ENCODE measurements at places on chromosomes 12 and 14.

DNA sequence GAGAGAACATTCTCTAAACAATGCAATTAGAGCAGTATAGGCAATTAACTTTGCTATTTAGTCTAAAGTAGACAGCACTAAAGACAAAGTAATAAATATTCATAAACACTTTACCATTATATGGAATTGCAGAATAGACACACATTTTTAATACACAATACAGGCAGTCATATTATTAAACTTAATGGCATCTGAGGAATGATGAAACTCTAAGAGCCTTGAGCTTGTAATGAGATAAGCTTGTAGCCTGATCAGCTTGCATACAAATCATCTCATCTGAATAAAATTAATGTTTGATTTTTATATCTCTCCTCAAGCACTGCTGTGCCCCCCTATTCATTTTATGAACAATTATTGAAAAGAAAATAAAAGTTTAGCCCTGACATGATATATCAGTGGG, 107.6 kb downstream of the MGAT4C start:
- no peak for DNase-seq

- DNase-seq, result no peak
These were observed 172.8 kb upstream of the LMNTD1 start for GRCh38 chr12:25725931-25726330.

DNA sequence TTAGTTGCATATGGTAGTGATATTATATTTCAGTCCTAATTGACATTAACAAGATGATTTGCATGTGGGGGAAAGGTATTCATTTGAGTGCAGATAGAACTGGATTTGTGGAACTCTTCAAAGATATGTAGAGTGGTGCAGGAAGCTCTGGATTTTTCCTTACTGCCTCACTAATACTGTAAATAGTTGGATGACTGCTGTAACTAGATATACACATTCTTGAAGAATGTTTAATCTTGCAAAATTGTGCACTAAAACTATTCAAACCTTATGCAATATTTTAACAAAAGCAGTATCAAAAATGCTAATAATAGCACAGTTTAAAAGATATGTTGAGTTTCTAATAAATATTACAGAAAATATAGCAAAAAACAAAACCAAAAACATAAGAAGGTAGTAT, 43.1 kb upstream of the ATF7IP start:
- no peak for DNase-seq

- DNase-seq, result no peak
These were observed 2.7 kb downstream of the C2CD5 start for GRCh38 chr12:22541496-22542155.

- no peak for DNase-seq
These were observed 70.9 kb downstream of the TRIM9 start for GRCh38 chr14:51023964-51024363.

GRCh38 chr12:76670776-76671175, 93.1 kb upstream of the ZDHHC17 start:
- no peak for DNase-seq

DNA sequence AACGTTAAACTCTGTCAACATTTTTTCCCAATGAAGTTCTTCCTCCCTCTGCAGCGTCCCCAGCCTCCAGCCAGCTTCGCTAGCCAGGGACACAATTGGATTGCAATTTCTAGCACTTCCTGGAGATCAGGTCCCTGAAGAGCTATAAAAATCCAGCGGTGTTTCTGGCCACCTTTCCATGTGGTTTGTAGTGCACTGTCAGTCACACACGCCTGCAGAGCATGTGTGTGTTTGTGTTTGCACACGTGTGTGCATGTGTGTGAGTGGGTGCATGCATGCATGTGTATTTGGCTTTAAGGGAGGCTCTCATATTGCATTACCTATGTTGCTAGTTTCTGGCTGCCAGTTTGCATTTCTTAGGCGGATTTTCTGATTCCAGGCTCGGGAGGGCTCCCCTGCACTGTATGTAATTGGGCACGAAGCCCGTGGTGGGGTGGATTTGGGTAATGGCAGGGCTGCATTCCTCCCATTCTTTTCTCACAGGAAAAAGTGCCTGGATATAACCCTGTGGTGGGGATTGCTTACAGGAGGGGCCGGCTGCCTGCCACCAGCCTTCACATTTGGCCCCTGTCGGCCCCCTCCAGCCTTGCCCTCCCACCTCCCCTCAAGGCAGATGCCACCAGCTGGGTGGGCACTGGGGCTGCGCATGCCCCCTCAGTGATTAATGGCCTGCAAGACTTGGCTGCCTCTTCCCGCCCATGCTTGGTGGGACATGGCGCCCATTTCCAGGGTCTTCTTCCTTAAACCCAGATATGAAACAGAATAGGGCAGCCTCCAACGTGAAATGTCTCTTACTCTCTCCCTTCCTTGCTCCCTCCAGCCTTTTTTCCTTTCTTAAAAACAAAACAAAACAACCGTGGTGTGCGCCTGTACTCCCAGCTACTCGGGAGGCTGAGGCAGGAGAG, 74.0 kb downstream of the TSPAN9 start:
- no peak for DNase-seq

GRCh38 chr12:4153343-4153892, 120.1 kb upstream of the CCND2 start:
- no peak for DNase-seq

DNA sequence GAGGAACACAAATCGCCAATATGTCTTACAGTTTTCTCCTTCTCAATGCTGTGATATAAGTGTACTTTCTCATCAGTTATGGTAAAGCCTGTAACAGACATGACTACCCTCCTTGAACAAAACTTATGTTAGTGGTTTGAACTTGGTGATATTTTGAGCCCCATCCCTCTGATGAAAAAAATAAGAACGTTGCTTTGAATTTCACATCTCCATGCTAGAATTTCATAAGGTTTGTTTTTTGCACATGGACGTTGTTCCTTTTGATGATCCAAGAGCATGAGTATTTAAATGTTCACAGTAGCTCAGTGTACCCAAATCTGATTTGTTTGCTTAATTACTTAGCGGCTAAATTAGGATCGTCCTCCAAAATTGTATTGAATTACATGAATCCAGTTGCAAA, at the start of gene SLC15A5:
SLC15A5 (minus strand) TSS at position 101 of the 400 bp plus-strand sequence; CDS start at position 101, 0 bp downstream.
- no peak for DNase-seq

DNA sequence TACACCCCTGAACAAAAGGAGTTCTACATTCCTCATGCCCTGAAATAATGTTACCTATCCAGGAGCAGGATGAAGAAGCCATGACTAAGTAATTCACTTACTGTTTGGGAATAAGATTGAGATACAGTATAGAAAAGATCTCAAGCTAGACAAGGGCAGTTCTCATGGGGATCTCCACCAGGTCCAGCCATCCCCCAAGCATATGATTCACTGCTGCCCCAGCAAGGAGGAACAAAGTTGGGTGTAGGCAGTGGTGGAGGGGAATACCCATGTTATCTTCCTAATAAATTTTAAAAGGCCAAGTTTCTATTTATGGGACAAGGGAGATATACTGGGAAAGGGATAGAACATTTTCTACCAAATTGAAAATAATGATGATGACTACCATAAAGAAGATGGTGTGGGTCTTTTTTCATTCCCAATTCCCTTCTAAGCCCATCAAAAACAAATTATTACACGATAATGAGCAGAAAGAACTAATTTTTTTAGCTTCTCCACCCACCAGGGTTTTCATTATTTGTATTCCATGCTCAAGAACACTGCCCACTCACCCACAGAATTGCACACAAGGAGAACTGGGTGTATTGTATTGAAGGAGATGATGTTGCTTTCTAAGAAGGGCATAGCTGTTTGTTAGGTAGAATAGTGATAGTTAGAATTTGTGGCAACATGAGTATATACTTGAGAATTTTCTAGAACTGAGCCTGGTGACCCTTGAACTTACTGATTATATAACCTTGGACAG, 204.6 kb downstream of the BTG1 start:
- DNase-seq, result no peak

GRCh38 chr12:14611640-14612203, 44.0 kb upstream of the PLBD1 start:
- no peak for DNase-seq

DNA sequence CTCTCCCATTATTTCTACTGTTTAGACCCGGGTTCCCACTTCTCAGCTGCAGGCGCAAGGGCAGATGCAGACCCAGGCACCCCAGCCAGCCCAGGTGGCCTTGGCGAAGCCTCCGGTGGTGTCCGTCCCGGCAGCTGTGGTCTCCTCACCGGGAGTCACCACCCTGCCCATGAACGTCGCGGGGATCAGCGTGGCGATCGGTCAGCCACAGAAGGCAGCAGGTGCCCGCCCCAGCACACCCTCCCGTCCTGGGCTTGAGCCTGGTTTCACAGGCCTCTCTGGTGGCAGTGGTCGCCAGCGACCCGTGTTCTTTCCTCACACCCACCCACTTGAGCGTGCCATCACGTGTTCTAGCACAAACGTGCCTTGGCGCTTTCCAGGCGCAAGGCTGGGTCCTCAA, 77.4 kb downstream of the DDX51 start:
- DNase-seq, result no peak

DNA sequence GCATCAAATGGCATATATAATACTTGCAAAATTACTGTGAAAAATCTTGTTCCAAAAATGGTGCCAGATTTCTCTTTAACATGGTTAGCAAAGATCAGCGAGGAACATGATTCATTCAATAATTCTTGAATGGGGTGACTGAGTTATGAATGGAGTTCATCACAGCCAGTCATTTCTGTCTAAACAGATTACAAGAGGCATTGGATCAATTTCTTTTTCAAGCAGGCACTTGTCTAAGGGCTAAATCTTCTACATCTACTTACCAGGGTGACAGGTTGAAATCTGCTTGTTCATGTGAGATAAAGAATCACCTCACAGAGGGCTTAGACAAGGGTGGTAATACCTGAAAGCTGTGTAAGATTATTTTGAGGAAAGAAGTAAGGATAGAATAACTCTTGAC, 247.7 kb downstream of the ATP23 start:
- no peak for DNase-seq

GRCh38 chr12:42010715-42011114, 134.0 kb downstream of the GXYLT1 start:
- DNase-seq, result no peak

DNA sequence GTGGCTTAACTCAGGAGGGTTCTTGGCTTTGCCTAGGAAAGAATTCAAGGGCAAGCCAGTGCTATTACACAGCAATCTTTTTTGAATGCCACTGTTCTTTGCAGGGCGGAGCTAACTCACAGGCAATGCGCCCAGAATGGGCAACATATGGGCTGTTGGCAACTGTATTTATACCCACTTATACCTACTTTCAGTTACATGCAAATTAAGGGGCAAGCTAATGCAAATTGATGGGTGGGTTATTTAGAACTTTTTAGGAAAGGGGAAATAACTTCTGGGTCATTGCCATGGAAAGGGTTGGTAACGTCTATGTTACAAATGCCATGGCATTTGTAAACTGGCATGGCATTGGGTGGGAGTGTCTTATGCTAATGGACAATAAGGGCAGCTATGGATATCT, 85.4 kb downstream of the C12orf50 start:
- DNase-seq, result peak; percentile 18

- no peak for DNase-seq
These were observed 194.4 kb upstream of the BCL2L14 start for GRCh38 chr12:11876307-11876706.

DNA sequence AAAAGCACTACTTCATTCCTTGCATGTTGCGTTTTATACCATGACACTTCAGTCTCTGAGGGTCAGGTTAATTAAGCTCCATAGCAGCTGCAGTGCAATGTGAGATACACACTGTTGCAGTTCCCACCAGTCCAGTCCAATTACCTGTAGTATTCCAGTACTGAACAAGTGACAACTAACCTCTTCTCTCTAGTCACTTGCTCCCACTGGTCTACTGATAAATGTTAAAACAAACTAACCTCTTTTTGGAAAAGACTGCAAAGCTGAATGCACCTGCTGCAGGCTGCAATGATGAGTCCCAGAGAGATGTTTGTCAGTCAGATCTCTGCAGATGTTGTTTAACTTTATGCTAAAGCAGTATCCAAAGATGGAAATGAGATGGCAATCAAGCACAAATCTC, 7.9 kb downstream of the NOVA1 start:
- no peak for DNase-seq

- DNase-seq, result no peak
These were observed 33.4 kb downstream of the TMTC1 start for GRCh38 chr12:29750131-29750927.

- no peak for DNase-seq
These were observed at the start of gene KRT75 for GRCh38 chr12:52434081-52434733. KRT75 (minus strand) TSS chr12:52434371; CDS start chr12:52434304, 67 bp downstream.

GRCh38 chr14:38238878-38239277, 17.0 kb downstream of the CLEC14A start:
- DNase-seq, result no peak

DNA sequence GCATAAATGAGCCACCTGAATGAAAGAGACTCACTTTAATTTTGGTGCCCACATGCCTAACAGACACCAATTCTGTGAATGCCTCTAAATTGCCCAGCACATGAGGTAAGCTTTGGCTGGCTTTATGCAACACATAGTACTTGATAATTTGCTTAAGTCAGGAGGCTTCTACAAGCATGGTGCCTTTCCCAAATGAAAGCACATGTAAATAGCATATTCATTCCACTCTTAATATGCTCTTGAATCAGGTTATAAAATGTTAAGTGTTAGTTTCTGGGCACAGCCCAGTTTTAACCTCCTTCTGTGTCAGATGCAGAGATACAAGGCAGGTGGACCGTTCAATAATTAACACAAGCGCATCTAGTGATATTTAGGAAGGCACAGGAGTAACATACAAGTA, 15.6 kb downstream of the TMCC3 start:
- no peak for DNase-seq

DNA sequence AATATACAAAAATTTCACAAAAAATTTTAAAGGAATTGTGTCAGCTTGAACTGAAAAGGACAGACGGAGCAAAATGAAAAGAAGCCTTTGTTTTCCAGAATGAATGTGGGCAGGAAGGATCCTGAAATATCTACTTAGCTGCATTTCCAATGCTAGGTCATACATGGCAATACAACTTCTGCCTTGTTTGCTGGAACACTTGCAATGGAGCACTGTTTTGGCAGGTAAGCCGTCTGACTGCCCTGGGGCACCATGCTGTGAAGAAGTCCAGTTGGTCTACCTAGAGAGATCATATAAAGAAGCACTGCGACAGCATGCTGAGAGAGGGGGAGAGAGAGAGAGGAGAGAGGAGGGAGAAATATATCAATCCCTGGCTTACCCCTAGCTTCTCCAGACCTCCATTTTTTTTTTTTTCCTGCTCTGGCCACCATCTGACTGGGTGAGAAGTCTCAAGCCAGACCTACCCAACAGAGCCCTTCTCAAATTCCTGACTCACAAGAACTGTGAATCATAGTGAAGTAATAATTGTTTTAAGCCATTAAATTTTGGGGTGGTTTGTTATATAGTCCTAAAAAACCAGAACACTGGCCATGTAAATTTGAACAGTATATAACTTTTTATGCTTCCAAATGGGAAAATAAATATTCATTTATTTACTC, 97.1 kb upstream of the PRICKLE1 start:
- no peak for DNase-seq

- peak; percentile 27 for DNase-seq
These were observed 45.9 kb downstream of the IFNG start for GRCh38 chr12:68113644-68114043.

- DNase-seq, result no peak
These were observed 98.1 kb downstream of the KLRB1 start for GRCh38 chr12:9509464-9510161.

- no peak for DNase-seq
These were observed 199.3 kb upstream of the SLC16A7 start for GRCh38 chr12:59396519-59396918.

GRCh38 chr12:62660756-62661155, 194.1 kb downstream of the MON2 start:
- no peak for DNase-seq

- no peak for DNase-seq
These were observed 4.7 kb upstream of the ITGB7 start for GRCh38 chr12:53211476-53212381.

- DNase-seq, result peak; percentile 92
These were observed 29.0 kb downstream of the ATF7IP start for GRCh38 chr12:14394317-14395073.

GRCh38 chr12:17928708-17929366, 161.2 kb downstream of the RERGL start:
- DNase-seq, result no peak
